Activated naive CD4-positive, alpha-beta T cell treated with anti-CD3 and anti-CD28 coated beads, Interleukin-2, amount 50 U/mL, for 72 hours (primary cell): ENCODE measurements at places on chromosomes 5 and 9.

DNA sequence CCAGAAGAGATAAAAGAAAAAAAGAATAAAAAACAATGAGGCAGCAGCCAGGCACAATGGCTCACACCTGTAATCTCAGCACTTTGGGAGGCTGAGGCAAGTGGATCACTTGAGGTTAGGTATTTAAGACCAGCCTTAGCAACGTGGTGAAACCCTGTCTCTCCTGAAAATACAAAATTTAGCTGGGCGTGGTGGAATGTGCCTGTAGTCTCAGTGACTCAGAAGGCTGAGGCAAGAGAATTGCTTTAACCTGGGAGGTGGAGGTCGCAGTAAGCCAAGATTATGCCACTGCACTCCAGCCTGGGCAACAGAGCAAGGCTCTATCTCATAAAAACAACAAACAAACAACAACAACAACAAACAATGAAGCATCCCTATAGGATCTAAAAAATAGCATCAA, 121.5 kb downstream of the HMHB1 start:
- no peak for DNase-seq

DNA sequence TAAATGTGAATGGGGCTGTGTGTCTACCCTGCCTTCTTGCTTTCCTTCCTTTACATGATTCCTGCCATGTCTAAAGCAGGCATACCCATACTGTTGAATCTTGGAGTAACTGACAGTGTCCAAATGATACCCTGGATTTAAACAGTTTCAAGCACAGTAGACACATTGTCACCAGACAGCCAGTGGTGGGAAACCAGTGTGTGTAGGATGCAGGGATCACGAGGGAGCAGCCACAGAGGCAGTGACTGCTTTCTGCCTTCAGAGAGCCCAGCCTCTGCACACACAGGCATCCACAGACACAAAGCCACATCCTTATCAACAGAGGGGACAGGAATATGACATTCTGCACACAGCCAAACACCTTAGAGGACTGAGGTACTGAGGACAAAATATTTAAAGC, 184.2 kb upstream of the TBCA start:
- DNase-seq = no peak

DNA sequence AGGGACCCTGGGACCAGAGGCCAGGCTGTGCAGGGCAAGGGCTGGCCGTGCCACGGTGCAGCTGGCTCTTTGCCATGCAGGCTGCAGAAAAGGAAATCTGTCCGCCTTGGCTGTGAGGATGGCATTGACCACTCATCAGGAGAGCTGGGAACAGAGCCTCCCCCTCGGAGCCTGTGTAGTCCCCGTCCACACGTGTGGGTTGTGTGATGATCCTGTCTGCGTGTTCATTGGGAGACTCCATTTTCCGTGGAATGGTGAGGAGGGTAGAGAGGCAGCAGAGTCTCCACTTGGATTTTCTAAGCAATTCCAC, 47.7 kb downstream of the EHMT1 start:
- DNase-seq = no peak

DNA sequence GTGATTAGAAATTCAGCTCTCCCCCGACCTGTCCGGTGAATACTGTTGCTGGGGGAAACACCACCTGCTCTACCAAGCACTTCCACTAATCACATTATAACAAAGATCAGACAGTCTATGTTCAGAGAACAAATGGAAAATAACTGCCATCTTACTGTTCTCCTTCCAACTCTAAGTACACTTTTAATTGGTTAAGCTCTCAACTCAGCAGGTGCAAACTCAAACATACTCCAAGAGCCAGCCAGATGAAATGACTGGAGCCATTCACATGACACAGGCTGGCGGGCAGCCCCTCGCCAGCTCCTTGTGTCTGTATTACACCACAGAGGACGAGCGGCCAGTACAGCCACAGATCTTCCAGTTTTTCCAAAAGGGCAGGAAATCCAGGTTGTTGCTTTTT, 16.1 kb downstream of the LIFR start:
- no peak for DNase-seq

DNA sequence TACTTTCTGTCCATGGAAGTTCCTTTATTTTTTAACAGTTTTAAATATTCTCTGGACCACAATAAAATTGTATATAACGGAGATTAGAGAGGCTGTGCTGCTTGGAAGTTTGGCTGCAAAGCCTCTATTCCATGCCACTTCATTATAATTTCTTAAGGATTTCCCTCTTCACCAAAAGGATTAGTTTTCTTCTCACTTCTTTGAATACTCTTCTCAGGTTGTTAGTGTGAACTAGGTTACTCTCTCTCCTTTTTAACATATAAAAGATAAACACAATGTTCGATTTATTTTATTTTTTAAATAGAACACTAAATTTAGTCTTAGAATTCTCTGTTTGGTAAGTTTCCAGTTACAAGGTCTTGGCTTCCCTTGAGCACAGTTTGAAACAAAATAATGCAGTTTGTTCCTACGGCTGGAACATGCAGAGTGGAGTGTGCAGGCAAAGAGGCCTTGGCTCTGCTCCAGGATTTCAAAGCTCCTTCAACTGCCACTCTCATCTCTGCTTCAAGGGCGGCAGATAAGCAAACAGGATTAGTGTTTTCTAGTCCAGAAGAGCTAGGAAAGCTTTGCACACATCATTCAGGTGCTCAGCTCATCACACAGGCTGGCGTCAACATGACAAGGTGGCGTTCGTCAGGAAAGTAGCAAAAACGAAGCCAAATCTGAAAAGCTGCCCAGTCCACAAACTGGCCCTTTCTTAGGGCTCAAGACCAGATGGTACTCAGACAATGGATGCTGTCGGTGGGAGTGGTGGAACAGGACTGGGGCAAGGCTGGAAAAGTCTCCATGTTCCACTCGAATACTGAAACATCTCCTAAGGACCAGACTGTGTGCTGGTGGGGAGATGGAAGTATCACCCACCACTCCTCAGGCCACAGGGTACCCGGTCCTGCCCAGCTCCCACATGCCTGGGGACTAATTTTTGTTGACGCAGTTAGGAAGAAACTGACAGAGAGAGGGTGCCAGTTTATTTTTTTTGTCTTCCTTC, 286.6 kb downstream of the CRB2 start:
- DNase-seq = no peak

DNA sequence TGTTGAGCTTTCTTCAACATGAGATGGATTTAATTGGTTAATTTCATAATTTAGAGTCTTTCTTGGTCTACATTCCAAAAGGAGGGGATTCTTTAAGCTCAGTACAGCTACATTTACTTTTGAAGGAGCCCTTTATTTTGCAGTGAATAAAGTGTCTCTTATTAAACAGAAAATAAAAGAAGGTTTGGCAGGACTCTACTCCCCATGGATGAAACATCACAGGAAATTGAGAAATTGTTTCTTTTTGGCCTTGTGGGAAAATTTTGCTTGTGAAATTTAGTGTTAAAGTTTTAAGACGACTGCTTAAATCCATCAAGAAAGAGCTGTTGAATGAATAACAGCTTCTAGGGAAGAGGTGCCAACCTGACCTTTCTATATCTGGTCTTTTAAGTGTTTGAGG, 187.7 kb downstream of the NTRK2 start:
- DNase-seq = no peak

DNA sequence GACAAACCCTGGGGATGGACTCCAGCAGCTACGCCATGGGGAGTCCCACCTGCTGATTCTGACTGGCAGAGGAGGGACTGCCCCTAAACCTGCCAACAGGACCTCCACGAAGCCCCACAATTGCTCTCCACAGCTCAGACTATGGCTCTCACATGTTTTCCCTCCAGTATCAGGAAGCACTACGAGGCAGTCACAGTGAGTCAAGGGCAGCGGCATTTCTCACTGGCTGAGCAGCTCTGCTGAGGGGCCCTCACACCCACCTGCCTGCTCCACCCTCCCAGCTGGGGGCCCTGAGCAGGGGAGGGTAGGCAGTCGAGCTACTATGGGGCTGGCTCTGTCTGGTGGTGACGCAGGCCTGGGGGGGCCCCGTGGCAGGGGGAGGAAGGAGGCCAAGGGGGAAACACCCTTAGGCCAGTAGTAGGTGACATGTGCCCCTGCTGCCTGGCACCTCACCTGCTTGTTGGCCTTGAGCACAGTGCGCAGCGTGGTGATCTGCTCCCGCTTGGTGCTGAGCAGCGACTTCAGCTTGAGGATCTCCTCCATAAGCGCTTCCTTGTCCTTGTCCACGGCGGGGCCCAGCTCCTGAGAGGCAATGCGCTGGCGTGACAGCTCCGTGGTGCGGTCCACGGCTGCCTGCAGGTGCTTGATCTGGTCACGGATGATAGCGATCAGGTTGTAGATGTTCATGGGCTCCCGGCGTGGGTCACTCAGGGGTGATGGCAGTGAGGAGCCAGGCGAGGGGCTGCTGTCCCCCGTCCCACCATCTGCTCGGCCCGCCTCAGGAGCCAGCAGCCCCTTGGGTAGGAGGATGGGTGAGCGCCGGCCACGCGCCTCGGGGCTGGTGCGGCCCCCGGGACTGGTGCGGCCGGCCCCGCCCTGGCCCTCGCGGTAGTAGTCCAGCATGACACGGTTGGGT, 46.3 kb downstream of the BICD2 start:
- no peak for DNase-seq

DNA sequence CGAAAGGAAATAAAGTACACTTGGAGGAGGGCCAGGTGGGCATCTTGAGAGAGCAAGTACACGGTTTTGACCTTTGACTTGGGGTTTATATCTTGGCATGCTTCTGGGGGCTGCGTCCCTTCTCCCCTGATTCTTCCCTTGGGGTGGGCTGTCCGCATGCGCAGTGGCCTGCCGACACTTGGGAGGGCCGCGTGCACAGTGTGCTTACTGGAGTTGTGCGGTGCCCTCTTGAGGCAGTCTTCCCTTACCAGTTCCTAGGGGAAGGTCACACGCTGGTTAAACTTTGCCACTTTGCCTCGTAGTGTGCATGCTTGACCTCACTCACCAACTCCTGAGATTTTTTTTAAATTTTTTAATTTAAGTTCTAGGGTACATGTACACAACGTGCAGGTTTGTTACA, 4.3 kb upstream of the CLPTM1L start:
- no peak for DNase-seq

- no peak for DNase-seq
Observed at GRCh38 chr5:73781107-73781768, 155.2 kb downstream of the ARHGEF28 start.

DNA sequence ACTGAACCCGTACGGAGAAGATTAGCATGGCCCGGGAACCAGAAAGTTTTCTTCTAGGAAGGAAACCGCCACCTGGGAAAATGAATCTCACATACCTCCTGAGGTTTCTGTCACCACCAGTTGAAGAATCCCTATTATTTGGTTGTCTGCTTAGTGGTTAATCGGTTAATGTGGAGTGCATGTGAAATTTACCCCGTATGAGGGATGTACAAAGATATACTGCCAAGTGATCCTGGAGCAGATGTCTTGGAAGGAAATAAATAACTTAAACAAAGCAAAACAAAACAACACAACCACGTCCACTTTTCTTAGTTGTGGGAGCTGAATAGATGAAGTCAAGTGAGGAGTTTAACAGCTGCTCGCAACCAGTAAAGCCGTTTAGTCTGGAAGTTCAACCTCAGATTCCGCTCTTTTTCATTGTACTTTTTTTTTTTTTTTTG, 3.8 kb downstream of the DMRT2 start:
- no peak for DNase-seq

GRCh38 chr5:154447089-154447725, 1.4 kb downstream of the SAP30L start:
- no peak for DNase-seq

DNA sequence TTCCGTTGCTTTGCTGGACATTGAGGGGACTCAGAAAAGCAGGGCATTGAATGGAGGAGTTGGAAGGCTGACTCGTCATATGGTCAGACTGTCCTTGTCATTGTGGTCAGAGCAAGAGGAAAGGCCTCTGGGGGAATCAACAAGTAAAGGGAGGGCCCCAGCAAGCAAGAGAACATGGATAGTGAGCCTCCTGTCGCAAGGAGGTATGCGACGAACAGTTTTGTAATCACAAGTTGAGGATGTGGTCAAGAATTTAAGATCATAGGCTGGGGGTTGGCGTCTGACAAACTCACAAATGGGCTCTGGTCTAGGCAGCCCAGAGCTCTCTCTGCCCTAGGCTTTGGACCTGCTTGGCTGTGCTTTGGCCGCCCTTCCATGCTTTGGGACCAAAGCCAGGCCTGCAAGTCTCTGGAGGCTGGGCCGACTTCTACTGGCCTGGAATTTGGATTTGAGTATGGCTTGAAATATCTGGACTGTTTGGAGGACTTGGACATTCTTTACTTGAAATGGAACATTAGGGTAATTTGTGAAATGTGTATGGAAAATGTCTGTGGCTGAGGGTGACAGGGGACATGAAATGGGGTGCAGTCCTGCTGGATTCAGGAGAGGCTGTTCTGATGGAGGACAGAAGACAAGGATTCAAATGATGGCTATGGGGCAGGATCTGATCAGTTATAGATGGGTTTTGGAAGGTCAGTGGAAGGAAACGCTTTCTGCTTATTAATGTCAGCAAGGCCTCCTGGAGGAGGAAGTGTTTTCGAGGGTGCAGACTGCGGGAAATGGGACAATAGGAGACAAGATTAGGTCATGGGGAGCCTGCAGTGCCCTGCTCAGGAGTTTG, 19.2 kb upstream of the NDST1 start:
- no peak for DNase-seq

- no peak for DNase-seq
Observed at GRCh38 chr5:107403228-107403953, 267.3 kb downstream of the EFNA5 start.
